Left cardiac atrium (tissue), 4 donors: ENCODE measurements at places on chromosomes 2 and 18.

- no peak for DNase-seq
These were observed 269.6 kb upstream of the SIX3 start for GRCh38 chr2:44671916-44672315.

GRCh38 chr2:102117472-102117858, 25.1 kb upstream of the IL1R1 start:
- no peak for DNase-seq

DNA sequence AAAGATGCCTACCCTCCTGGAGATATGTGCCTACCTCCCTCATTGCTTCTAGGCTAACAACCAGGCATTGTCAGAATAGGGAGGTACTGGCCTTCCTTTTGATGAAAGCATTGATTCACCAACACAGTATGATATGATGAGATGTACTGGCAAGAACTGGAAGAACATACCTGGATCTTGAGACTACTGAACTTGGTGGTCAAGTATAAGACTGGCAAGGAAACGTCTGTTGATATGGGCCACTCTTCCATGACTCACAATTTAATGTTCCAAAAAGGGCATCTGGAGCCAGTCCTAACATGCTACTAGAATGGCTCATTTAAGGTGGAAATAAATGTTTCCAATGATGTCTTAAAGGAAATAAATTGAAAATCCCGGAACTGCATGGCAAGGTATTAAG, 18.1 kb downstream of the DTNB start:
- DNase-seq: no peak

DNA sequence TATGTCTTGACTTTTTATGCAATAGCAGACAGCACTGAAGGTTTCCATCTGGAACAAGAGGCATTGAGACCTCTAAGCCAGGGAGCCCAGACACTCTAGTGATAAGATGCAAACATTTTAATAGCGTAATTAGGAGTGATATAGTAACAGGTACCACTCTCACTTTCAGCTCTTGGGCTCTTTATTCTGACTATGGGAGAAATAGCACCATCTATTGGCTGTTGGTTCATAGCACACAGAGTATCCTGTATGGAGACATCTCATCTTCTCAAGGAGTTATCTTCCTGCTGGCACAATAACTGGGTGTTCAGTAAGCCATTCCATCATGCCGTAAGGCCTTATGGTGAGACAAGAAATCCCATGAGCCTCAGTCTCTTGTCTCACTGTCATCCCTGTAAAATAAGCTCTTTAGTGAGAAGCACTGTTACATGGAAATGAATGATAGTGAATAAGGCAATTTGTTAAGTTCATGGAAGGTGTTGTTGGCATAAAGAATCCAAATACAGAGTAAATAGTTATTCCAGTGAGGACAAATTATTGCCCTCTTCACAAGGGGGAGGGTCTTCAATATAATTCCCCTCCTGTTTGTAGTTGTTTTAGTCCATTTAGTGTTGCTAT, 48.3 kb downstream of the THUMPD2 start:
- no peak for DNase-seq

GRCh38 chr2:176074919-176075425, 8.8 kb downstream of the EVX2 start:
- DNase-seq: no peak

GRCh38 chr2:199348871-199349270, 108.9 kb downstream of the SATB2 start:
- no peak for DNase-seq

- no peak for DNase-seq
These were observed 53.1 kb upstream of the DTNB start for GRCh38 chr2:25726522-25726921.

GRCh38 chr18:42437001-42437400, 482.0 kb downstream of the PIK3C3 start:
- no peak for DNase-seq

DNA sequence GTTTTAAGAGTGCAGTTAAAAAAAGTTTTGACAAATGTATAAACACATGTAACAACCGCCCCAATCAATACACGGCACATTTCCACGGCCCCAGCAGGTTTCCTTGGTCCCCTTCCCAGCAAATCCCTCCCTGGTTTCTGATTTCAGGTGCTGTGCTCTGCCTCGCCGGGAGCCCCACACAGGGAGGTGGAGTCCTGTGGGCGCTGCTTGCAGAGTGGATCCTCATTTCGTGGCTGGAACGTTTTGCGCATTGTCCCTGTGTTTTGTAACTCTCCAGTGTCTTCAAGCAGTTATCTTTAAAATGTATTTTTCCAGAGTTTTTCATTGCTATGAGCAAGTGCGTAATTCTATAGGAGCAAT, 124.8 kb downstream of the GALR1 start:
- DNase-seq: no peak

- DNase-seq: peak; percentile 79
These were observed 7.8 kb upstream of the GPR55 start for GRCh38 chr2:230932556-230933511.

DNA sequence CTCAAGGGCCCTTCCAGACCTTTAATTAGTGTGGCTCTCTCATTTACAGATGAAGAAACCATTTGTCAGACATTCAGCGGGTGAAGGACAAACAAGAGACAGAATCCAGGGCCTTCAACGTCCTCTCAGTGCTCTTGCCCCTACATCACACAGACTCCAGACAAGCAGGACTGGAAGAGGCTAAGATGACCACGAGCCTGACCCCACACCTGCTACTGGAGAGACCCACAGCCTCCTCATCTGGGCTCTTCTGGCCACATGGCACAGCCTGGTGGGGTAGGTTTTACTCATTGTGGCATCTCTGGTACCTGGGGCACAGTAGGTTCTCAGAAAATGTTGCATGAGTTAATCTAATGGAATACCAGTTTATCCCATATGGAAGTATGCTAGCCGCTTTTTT, 69.6 kb upstream of the TMEM247 start:
- no peak for DNase-seq

DNA sequence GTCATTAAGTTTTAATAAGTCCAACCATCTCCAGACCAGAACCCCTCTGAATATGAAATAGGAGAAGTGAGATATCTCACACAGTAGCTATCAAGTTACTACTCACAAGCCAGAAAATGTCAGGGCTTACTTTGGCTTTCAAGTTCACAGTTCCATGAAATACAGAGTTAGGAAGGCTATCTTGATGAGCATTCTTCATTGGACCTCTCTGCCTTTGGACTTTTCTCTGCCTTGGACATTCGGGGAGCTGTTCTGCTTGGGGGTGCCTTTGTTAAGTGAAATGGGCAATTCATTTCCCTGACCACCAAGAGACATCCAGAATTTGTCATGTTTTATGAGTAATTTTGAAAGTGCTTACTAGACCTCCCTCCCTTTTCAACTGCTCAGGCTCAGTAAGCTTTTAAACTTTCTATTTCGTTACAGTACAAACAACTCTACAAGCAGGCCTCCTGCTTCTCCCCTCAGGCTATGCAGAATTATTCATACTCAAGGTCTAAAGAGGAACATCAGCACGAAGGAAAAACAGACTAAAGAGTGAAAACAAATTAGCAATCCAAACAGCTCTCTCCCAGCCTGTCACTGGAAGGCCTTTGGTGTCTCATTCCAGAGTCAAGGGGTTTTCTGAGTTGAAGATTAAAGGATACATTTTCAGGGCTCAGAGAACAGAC, 95.3 kb downstream of the MREG start:
- no peak for DNase-seq

- DNase-seq: no peak
These were observed 781.3 kb upstream of the ID2 start for GRCh38 chr2:7900593-7900992.

DNA sequence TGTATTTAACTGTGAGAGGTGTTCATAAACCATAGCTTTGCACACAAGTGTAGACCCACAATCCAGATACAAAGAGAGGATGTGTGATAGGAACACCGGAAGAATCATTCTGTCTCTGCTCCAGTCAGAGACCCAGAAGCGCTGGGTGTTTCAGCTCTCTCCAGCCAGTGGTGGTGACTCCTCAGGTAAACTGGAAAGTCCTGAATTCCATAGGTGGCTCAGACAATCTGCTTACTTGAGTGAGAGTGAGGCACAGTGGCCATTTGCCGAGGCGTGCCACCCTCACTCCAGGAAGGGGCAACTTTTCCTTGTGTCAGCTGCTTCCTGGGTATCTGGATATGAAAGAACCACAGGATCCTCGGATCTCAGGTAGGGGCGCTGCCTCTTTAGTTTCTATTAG, 171.5 kb downstream of the KCNS3 start:
- no peak for DNase-seq

GRCh38 chr2:233917116-233917515, at the start of gene TRPM8:
Gene TRPM8, plus strand, starts transcription at chr2:233917373. Its CDS starts 9,165 bp downstream, at chr2:233926538.
- DNase-seq: no peak

- DNase-seq: no peak
These were observed 109.8 kb upstream of the CHRNA1 start for GRCh38 chr2:174874085-174874484.

DNA sequence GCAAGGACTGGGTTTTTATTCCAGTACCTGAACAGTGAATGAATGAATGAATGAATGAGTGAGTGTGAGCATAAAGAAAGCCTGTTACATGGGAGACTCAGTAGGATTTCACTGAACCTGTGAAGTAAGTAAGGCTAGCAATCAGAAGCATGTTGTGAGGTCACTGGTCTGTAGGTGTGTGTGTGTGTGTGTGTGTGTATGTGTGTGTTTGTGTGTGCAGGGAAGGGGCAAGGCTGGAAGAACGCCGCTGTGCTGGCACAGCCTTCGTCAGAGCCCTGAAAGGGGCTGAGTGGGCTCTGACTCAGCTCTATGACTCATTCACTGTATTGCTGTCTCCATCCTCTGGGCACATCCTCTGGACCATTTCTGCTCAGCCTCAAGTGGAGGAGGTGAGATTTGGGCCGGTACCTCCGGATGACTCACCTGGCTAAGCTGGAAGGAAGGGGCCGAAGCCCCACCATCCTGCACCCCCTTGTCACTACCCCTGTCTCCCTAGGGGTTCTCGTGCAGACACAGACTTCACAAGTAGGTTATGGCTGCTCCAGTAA, 51.4 kb upstream of the MRPL33 start:
- DNase-seq: peak; percentile 71

- DNase-seq: no peak
These were observed 73.9 kb downstream of the PRKRA start for GRCh38 chr2:178377046-178377445.

GRCh38 chr2:237964578-237965404, 2.0 kb upstream of the UBE2F start:
- no peak for DNase-seq

- no peak for DNase-seq
These were observed 8.4 kb downstream of the KIF1A start for GRCh38 chr2:240811346-240812300.

DNA sequence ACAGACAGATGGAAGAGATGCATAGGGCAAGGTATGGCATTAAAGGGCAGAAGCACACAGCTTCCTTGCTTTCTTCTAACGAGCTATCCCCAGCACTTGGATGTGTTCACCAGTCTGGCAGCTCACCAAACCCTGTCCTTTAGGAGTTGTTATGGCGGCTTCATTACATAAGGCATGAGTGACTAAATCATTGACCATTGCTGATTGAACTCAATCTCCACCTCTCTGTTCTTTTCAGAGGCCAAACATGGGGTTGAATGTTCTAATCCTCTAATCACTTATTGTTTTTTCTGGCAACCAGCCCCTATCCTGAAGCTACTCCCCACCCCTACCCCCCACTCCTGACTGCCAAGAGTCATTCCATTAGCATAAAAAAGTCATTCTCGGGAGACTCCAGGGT, 301.8 kb downstream of the XIRP2 start:
- DNase-seq: peak; percentile 38

DNA sequence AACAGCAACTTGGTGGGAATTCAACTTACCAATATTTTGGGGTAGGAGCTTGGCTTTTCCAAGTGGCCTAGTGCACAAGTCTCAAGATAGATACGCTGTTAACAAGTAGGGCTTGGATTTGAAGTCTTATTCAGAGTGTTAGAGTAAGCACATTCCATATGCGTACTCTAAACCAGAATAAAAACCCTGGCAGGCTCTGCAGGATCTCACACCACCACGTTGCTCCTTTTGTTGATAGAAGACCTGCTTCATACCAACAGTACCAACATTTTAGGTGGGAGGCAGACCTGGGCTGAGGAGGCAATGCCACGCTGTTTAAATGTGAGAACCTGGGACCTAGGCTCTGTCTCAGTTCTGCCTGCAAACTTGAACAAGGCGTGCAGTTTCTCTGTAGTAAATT, 214.0 kb downstream of the RNF144A start:
- no peak for DNase-seq

DNA sequence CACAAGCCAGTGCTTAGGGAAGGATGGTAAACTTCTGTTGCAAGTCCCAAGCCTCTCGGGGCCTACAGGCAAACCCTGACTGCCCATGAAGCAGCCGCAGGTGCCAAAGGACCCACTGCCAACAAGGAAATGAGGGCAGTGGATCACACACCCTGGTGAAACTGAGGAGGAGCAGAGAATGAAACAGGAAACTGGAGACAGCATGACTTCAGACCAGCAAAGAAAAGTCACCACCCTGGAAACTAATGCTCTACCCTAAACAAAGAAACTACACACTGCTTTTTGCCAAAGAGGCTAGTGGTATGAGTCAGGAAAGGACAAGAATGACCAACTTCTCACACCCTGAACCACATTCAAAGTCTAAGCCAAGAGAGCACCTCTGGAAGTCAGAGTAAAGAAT, 97.2 kb downstream of the MYO5B start:
- no peak for DNase-seq

- DNase-seq: no peak
These were observed 10.1 kb downstream of the ZEB2 start for GRCh38 chr2:144509879-144510221.

- DNase-seq: no peak
These were observed 322.9 kb downstream of the GBX2 start for GRCh38 chr2:235845245-235845644.

DNA sequence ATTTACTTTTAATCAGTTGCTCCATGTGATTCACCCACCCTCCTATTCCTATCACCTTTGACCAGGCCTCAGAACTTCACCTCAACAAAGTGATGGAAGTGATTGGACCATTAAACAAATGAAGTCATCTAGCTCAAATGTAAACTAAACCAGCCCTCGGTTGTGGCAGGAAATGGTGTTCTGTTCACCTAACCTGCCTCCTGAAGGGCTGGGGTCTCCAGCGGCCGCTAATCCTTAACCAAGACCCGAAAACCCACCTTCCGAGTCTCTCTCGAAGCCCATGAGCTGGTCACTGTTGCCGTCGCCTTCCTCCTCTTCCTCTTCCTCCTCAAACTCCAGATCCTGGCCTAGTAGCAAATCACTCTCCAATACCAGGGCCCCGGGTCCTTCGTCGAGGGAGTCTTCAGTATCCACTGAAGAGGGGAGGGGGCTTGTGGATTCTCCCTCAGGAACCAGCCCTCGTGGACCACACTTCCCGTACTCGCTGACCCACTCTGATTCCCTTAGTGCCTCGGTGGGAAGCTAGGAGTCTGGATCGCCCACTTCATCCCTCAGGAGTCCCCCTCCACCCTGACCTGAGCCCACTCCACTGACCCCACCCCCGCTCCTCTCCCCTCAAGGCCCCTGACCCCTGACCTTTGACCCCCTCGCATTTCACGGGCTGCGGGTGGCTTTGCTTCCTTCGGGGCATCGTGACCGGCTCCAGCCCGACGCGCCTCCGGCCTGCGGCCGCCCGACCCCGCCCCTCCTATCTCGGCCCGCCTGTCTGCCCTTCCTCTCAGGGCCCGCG, 503 bp downstream of the ZNF513 start:
- peak; percentile 85 for DNase-seq

GRCh38 chr2:9686061-9686460, 55.3 kb upstream of the YWHAQ start:
- no peak for DNase-seq

- DNase-seq: no peak
These were observed 334.7 kb upstream of the CELF4 start for GRCh38 chr18:37900326-37900725.
